ENCODE measurements at places on chromosomes 11 and 22. TPM values are rescaled to one million over a fixed set of nuclear protein-coding genes. Genes with fewer than 3 reads are reported as not detected.

DNA sequence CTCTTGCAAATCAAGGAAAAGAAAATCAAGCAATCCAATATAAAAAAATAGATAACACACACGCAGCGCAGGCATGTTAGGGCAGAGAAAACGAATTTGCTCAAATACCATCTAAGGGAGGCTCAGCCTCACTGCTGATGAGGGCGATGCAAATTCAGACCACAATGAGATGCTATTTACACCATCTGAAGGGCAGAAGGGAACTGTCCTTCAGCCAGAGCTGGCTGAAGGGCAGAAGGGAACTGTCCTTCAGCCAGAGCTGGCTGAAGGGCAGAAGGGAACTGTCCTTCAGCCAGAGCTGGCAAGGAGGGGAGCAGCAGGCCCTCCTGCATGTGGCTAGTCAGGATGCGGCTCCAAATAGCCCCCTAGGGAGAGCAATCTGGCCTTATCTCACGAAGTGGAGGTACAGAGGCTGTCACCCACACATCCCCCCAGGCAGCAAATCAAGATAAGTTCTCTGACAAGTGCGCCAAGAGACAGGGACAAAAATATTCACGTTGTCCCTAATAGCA lies 7.6 kb upstream of the SLC39A13 start:
- no peak for DNase-seq

DNA sequence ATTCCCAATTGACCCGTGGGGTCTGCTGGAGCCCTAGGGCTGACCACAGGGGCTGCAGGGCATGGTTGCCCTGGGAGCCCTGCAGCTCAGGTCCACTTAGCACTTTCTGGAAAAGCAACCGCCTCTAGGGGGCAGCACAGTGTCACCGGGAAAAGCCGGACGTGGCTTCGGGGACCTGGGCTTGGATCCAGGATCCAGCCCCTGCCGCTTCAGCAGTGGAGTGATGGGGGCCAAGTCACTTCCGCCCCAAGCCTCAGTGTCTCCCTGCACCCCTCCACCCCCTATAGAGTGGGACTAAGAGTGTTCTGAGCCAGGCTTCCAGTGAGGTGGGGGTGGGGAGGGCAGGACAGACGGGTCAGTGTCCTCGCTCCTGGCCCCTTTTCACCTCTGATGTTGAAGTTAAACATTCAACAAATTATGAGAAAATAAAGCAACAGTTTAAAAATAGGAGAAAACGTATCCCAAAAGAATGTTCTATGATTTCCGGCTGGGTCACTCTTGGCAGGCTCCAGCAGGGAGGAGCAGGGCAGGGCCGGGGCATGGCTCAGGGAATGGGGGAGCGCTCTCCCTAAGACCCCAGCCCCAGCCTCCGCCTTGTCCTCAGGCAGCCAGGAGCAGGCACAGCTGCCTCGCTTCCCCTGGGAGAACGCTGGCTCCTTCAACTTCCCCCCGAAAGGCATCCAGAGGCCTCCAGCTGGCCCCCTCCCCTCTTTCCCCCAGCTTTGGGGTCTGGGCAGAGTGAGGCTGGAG lies 96.5 kb upstream of the FGF3 start:
- peak; percentile 56 for DNase-seq

DNA sequence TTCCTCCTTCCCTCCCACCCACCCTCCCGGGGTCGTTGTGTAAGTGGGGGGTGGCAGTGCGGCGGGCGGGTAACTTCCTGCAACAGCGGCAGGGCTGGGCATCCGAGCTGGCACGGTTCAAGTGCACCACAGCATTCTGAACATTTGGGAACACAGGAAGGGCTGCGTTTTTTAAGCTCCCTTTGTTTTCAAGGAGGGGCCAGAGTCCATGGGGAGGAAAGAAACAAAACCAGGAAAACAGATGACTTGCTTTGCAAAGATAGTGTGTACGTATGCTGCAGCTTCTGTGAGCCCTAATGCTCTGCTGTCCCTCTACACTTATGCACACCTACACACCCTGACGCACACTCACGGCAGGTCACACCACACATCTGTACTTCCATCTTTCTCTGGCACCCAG lies 152.5 kb downstream of the FBXO7 start:
- no peak for DNase-seq

APOA5 gene
- total RNA-seq: not detected

MUC5AC gene
- 0.03 TPM for total RNA-seq
